ENCODE measurements at places on chromosomes 4 and X.

- peak; percentile 93 for DNase-seq
These were observed 22.6 kb downstream of the WDR1 start for GRCh38 chr4:10093801-10094552.

GRCh38 chrX:2483398-2484060 lies 17.2 kb downstream of the DHRSX start:
- no peak for DNase-seq

DNA sequence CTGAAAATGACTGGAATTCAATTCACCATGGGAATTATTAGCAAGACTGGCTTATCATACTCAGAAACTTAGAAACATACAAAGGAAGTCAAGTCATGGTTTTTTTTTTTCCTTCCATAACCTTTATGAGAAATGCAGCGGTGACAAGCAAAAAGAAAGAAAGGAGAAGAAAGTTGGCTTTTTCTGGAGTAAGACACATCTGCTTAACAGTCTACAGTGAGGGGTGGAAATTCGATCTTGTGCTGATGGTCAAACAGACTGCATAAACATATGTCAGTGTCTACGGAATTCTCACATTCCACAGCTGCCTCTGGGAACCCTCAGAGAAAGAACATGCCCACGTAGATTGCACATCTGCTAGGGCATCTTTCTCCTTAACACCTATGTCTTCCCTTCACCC lies 54.6 kb downstream of the PROM1 start:
- peak; percentile 21 for DNase-seq

DNA sequence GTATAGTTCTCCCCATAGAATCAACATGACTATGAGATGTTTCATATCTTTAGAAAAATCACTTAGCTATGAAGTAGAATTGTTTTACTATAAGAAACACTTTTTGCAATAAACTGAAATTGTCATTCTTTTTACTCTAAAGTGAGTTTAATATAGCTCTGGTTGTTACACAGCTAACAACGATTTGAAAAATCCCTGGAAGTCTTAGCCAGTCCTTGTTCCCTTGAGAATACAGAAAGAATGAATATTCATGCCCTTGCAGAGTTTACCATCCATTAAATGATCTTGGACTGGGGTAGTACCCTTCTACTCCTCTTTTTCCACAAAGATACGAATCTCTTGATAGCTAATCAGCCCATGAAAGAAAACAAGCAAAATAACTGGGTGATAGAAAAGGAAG lies 141.8 kb downstream of the JADE1 start:
- DNase-seq = no peak

- DNase-seq = no peak
These were observed 979.3 kb downstream of the GLUD2 start for GRCh38 chrX:122026665-122027064.

DNA sequence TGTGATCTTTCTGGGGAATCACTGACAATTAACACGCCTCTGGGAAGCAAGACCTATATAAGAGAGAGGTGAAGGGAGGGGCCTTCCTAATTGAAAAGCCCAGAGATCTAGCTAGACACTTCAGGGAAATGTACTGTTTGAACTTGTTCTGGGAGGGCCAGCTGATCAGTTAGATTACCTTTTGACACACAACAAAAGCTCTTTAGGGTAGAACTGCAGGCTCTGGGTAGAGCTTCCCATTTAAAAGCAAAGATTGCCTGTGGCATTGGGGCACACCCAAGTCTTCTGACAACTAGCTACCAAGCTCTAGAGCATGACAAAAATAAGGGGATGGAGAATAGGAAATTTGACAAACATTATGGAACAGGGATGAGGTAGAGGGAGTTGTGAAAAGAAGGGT lies 26.3 kb downstream of the AREG start:
- DNase-seq = no peak

DNA sequence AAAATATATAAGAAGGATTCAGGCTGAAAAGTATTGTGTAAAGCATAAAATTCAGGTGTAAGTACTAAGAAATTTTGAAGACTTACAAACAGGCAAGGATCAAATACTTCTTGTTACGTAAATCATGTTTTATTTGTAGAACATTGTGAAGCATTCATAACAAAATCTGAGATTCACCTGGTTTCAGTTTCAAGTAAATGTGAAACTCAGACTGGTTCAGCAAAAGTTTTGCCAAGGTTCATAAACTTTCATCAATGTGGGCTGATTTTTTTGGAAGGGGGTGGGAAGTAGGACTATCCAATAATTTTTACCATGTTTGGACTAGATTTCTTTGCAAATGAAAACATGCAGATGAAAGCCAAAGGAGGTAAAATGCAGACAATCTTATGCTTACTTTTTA lies 527.7 kb downstream of the ANKRD50 start:
- no peak for DNase-seq

GRCh38 chr4:8571702-8572685 lies 8.2 kb upstream of the GPR78 start:
- no peak for DNase-seq

DNA sequence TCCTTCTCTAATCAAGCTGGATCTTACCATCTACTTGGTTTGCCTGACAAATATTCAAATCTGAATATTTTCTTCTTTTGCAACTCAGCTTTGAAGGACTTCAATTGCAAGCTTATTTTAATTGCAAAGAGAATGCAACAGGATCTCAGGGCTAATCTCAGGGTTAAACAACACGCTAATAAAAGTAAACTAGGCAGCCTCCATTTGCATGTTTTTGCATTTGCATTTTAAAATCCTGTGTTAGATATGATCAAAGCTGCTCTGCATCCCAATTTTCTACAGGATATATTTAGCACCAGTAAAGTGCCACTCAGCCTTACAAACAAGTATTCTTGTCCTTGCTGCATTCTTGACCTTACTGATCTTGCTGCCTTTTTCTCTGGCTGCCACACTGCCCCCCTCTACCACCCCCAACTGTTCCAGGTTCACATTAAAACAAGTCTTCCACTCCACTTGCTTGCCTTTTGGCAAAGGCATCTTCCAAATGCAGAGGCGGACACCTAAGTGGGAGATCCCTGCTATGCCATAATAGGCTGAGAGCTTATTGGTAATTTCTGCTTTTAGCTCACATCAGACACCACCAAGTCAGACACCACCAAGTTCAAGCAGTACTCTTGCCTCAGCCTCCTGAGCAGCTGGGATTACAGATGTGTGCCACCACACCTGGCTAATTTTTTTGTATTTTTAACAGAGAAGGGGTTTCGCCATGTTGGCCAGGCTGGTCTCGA lies 48.1 kb downstream of the GPRIN3 start:
- no peak for DNase-seq

DNA sequence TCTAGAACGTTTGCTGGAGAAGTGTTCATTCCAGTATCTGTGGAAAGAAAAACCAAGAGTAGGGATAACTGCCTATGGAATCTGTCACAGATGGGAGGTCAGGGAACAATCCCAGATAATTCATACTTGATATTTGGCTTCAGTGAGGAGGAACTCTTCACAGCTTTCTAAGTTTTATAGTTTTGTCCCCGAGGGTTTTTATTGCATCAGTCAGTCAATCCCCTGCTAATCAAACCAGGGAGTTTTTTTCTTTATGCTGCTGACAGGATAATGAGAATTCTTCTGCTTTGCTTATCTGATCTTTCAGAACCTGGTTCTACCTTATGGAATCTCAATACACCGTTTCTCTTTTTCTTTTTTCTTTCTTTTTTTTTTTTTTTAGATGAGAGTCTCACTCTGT lies 633 bp upstream of the TRIML2 start:
- no peak for DNase-seq

- DNase-seq = no peak
These were observed 5.1 kb downstream of the PPARGC1A start for GRCh38 chr4:23884741-23885140.

DNA sequence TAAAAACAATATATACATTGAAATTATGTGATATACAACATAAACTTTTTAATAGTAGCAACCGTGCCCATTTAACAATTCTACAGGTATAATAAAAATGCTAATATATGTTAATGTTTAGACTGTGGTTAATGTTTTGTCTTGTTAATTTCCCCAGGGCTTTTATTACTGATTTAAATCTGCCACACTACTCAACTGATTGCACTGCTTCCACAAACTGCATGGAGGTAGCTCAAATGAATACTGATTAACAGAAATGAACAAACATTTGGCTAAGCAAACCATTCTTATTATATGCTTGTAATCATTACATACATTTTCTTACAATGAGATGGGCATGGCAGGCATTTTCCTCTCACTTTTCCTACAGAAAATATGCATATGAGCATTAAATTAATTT lies 275.9 kb downstream of the GPC3 start:
- DNase-seq = no peak

GRCh38 chr4:68569466-68570121 lies 6.5 kb downstream of the UGT2B17 start:
- no peak for DNase-seq

DNA sequence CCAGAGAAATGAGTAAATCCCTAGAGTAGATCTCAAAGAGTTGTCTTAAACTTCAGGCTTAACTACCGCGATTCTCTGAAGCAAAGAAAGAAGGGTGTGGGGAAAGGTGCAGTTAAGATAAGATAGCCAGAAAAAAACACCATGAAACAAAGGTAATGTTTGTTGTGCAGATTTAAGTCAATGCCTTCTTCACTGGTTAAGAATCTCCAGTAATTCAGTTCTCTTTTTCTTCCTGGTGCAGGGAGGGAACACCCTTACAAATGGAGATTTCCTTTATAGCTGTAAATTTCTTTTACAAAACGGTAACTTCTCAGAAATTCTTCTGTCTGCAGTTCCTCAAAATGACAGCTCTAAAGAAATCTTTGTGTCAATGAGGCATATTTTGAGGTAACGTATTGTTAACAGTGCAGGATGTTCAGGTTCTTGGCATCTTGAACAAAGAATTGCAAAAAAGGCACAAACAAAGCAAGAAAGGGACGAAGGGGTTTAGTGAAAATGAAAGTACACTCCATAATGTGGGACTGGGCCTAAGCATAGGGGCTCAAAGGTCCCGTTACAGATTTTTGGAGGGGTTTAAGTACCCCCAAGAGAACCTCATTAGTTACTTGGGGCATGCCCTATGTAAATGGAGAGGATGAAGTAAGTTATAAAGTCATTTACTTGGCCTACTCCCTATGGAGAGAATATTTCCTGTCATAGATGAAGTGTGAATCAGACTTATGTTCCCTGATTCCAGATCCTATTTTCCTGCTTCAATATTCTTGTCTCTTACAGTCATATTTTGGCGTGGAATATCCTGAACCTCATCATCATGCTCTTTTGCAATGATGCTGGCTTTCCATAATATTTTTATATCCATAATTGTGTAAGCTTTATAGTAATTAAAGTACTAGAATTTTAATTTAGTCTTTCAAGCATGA lies 492.0 kb downstream of the PCDH11X start:
- DNase-seq = no peak

DNA sequence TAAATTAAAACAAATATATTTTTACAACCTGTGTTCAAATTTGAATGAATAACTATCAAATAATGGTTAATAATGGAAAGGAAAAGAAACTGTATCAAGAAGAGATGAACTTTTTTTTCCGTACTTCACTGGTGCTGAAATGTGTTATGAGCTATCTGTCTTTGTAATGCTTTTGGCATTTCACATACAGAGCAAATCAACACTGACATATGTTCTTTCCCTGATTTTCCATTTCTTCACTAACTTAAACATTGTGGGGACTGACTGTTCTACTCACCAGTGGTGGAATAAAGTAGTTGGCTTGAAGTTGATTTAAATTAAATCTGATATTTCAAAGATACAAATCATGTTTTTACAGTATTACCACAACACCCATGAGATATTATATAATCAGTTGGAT lies 304.0 kb upstream of the BMP3 start:
- DNase-seq = no peak

DNA sequence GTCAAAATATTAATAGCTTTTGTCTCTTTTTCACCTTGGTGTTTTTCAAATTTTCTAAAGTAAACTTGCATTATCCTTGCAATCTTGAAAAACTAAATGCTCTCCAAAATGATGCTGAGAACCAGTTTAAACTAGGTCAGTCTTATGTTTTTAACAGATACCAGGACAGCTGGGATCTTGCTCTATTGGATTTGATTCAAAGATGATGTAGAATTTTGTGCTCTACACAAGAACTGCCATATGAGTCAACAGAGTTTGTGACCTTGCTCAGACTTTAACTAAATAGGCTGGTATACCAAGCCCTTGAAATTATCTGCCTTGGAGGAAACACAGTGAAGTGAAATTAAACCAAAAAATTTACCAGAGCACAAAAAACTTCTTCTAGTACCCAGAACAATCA lies 991.1 kb downstream of the STPG2 start:
- no peak for DNase-seq

DNA sequence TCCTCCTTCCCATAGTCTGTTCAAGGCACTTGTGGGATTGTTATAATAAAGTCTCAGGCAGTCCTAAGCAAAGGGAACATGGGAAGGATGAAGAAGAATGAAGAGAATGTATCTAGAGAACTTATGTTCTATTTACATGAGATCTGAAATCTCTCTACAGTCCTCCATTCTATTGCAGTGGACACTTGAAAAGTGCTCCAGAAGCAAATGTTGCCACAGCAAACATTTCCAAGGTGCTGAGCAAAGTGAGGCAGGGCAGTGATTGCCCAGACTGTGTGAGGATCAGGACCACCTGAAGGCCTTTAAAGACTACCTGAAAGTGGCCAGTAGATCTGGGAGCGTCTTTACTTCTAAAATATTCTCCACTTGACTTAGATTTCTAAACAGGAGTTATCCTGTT lies 203.5 kb downstream of the RBM46 start:
- no peak for DNase-seq

DNA sequence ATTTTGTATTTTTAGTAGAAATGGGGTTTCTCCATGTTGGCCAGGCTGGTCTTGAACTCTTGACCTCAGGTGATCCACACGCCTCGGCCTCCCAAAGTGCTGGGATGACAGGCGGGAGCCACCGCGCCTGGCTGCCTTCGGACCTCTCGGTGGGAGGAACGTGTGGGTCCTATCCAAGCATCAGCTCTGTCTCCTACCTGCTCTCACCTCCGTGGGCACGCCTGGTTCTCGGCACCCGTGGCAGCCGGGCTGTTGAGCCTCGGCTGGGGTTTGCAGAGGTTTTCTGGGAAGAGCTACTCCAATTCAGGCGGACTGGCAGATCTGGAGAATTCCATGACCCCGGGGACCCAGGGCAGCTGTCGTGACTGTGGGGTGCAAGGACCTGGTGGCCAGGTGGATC lies 23.6 kb upstream of the PPP2R3B start:
- DNase-seq = no peak
